ENCODE measurements at places on chromosomes 13 and 19. TPM values are rescaled to one million over a fixed set of nuclear protein-coding genes. Genes with fewer than 3 reads are reported as not detected.
A peak's percentile ranks its signal among the peaks of the same experiment; 100 is the strongest.

Gene ZNF790
- 10.8 TPM for total RNA-seq

Gene KANK3
- 22.8 TPM for total RNA-seq

Gene ZNF776
- total RNA-seq: 15.9 TPM

Gene ZNF69
- 4.0 TPM for total RNA-seq

Gene MYO1F
- total RNA-seq: 8.0 TPM

Gene GNG8
- not detected for total RNA-seq

Gene SIGLEC10
- total RNA-seq: 0.40 TPM

DNA sequence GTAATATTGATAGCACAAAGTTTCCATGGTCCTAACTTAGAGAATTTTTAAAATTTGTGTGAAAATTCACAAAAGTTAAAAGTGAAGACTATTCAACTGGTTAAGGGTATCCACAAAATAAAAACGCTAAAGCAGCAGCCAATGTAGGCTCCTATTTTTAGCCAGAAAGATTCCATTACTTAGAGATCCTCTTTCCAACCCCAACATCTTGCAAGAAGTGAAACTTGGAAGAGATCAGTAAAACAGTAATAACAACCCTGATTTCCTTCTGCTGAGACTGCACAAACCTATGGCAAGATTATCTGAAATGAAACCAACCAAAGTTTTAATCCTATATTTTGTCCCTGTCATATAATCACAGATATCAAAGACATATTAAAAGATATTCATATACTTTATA lies 8.5 kb downstream of the TBC1D4 start:
- no peak for DNase-seq

DNA sequence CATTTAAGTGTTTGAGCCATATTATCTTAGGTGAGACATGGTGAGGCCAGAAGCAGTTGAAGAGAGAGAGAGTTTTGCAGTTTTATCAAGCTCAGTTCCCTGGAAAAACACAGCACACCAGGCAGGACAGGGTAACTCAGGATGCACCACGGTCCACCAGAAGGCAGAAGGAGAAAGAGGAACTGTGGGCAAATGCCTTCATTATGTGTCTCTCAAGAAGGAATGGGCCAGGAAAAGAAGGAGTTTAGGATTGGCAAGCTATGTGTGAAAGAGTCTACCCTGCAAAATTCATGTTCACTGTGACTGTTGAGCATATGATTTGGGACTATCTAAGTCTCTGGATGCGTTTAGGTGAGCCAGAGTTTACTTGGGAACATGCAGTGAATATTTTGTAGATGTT lies 934.5 kb upstream of the MIR17HG start:
- DNase-seq: no peak

- no peak for DNase-seq
Observed at GRCh38 chr13:59461411-59461810, 702.3 kb downstream of the DIAPH3 start.

- no peak for DNase-seq
Observed at GRCh38 chr13:47594833-47595232, 406.2 kb downstream of the SUCLA2 start.

DNA sequence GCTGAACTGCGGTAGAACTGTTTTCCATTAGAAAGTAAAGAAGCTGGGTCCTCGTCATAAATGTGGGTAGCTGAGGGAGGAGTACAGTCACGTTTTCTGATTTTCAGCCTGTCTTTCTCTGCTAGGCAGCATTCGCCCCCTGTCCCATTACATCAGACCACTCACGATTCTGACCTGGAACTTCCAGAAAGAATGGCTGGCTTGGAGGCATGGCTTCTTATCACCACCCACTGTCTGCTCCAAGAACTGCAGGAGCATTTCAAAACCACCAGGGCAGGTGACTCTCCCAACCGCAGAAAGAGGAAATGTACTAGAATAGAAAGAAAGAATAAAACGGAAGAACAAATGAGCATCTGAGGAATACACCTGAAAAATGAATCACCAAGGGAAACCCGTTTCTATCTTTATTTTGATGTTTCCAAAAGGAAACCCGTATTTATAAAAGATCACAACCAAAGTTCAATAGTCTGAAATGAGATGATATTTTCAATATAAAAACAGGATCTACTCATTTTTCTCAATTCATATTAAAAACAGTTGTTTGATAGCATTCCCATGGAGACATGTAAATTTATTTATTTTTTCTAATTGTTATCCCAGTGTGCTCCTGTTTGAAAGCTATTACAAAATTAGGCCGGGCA lies 22.1 kb upstream of the POMP start:
- no peak for DNase-seq

- no peak for DNase-seq
Observed at GRCh38 chr13:100824366-100824765, 149.8 kb upstream of the TMTC4 start.

DNA sequence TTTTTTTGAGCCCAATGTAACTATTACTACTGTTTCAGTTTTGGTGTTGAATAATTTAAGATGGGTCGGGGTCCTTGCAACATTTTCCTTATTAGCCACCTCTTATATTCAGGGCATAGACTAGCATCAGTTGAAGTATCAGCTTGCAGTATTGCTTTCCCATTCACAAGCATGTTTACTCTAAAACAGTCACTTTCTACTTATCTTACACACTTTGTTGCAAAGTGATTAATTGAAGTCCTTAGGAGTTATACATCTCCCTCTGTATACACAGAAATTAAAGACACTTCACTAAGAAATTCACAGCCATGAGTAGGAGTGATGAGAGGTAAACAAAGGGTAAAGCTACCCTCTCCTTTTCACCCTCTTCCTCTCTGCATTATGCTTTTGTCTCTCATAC lies 27.6 kb downstream of the SLAIN1 start:
- no peak for DNase-seq

GRCh38 chr13:30851697-30852096 lies 54.4 kb upstream of the MEDAG start:
- DNase-seq: no peak

DNA sequence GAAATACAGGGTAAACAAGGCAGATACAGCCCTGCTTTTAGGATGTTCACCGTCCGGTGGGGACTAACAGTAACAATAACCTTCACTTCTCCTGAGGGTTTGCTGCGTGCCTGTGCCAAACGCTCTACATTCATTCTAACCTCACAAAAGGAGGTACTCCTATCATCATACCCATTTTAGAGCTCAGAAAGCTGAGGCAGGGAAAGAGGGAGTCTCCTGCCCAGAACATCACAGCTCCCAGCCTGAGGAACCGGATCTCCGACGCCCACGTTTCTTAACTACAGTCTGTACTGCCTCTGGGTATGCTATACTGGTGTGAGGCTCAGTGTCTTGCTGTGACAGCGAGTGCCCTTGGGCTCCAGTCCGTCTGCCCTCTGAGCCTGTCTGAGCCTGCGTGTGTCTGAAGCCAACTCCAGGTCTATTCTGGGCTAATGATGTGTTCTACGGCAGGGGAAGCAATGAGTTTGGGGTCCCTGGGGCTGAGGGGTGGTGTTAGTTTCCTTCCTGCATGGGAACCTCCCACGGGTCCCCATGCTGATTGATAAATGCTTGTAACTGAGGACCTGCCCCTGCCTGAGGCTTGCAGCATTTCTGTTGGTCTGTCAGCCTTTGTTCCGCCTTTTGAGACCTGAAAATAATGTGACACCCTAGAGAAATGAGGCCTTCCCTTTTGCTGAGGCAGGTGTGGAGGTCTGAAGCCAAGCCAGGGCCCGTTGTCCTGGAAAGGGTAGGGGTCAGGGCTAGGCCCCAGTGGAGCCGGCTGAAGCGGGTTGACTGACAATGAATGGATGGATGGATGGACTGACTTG lies 4.9 kb downstream of the LIPE start:
- peak; percentile 59 for DNase-seq

- DNase-seq: no peak
Observed at GRCh38 chr13:111241006-111241755, 79.3 kb upstream of the TEX29 start.

DNA sequence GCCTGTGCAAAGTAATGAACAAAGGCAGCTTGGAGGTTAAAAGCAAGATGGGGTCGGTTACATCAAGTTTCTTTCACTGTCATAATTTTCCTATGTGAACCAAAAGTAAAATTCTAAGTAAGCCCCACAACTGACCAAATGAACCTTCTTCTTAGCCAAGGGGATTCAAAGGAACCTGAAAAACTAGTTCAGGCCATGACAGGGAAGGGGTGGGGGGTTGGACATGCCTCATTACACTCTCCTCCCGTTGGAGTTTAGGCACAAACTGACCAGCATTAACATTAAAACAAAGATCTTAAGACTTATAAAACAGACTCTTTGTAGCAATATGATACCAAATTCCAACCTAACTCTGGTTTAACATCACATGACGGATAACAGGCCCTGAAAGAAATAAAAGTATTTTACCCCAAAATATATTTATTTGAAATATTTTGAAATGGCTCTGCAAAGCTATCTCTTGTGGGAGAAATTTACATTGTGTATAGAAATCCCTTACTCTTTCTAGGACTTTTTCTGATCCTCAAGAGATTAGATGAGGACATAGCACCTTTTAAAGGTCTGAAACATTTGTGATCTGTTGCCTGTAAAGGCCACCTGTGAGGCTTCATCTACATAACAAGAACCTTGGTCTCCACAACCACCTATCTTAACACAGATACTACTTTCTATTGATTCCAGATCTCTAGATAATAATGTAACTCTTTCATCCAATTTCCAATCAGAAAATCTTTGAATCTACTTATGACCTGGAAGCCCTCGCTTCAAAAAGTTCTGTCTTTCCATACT lies 1829.0 kb upstream of the MIR17HG start:
- DNase-seq: no peak

DNA sequence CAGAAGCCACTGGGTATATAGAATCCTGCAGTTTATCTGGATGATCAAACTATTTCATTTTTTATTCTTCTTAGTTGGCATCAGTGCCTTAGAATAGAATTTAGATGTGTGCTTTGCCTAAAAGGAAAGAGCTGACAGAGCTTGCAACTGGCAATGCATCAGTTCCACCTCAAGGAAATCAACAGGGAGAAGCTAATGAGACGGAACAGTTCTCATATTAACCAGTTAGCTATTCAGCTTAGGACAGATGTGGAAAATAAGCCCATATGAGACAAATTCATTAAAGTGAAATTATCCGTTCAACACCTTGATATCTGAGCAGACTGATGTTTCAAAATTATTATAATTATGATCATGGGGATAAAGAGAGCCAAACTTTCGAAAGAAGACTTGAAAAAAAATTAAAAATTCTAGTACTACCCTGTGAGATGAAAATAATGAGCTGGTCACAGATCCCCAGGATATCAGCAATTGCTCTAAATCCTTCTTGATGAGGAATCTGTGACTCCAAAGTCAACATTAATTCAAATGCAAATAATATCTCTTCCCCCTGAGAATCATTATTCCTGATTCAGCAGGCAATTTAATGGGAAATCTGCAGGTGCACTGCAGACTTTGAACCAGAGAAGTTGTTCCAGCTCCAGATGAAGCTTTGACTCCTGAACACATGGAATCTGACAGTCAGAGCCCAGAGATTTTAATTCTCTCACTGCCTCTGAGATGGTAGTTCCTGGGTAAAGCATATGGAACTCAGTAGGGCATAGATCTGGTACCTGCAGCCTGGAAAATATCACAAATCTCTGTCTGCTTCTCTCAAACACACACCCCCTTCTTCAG lies 486.8 kb downstream of the FOXO1 start:
- DNase-seq: no peak

DNA sequence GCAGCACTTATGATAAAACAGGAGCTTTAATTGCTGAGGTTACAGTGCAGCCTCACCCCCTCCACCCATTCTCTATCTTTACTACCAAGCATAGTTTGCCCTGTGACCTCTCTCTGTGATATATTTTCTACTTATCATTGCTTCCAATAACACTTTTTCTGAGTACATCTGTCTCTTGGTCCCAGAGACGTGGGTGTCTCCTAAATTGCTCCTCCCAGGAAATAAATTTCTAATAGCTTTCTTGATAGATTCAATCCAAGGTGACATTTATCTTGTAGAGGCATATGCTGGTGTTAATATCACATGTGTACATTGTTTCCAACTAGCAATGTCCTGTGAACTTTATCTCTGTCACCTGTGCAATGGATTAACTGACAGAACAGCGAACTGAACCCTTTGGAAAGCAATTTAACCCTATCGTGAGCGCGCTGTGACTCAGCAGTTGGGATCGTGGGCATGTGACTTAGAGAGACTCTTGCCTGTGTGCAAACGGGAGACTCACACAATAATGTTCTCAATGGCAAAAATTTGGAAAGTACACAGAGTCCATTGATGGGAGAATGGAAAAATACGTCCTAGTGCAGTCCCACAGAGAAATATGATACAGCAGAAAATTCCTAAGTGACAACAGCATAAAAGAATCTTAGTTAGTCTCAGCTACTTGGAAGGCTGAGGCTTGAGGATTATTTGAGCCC lies 7.0 kb upstream of the MAP2K2 start:
- no peak for DNase-seq

DNA sequence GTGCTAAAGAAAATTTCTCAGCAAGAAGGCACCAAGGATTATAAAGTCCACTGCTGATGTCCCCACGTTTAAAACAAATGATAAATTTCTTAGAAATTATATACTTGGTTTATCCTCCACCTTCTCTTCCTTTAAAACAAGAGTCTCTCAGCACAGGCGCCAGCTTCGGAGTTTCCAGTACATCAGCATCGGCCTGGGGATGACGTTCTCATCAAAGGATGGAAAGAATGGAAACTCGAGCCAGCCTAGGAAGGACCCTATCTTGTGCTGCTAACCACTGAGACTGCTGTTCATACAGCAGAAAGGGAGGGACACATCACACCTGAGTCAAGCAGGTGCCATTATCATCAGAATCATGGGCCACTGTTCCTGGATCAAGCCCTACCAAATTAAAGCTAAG lies 29.8 kb upstream of the ZNF83 start:
- DNase-seq: no peak

- no peak for DNase-seq
Observed at GRCh38 chr13:94988654-94989053, 276.3 kb upstream of the SOX21 start.

DNA sequence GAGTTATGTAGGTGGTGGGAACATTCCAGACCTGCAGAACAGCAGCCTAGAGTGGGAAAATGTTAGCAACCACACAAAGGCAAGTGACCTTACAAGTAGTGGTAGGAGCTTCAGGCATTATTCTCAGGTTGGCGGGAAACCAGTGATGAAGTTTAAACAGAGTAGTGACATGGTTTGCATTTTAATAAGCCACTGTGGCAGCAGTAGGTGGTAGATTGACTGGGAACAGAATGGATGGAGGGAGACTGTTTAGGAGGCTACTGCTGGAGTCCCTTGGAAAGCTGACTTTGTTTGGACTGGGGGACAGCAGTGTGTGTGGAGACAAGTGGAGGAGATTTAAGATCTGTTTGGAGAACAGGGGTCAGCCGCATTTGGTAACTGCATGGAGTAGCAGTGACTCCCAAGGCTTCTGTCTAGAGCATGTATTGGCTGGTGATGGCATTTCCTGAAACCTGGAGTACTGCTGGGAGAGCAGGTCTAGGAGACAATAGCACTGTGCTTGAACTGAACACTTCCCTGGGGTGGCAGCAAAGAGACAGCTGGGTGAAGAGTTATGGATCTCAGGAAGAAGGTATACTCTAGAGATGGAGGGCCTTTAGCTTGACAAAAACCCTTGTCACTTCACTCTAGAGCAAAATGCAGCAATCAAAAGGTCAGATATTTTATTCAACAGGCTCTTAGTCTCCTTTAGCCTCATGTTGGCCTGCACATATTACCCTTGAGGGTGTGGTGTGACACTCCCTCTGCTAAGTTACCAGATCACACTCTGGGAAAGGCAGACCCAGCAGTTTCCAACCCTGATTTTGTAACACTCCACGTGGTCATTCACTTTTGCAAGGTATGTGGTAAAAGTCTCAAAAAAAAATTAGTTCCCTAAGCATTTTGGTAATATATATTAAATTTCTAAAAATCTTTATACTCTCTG lies 70.3 kb downstream of the DHRS12 start:
- no peak for DNase-seq

- no peak for DNase-seq
Observed at GRCh38 chr13:97715763-97716162, 237.7 kb upstream of the IPO5 start.

GRCh38 chr13:92566767-92567166 lies 659.8 kb upstream of the GPC6 start:
- DNase-seq: no peak

Data from left ventricle myocardium superior (tissue), 1 donor.